ENCODE measurements at places on chromosomes 5 and 9.
A peak's percentile ranks its signal among the peaks of the same experiment; 100 is the strongest.

DNA sequence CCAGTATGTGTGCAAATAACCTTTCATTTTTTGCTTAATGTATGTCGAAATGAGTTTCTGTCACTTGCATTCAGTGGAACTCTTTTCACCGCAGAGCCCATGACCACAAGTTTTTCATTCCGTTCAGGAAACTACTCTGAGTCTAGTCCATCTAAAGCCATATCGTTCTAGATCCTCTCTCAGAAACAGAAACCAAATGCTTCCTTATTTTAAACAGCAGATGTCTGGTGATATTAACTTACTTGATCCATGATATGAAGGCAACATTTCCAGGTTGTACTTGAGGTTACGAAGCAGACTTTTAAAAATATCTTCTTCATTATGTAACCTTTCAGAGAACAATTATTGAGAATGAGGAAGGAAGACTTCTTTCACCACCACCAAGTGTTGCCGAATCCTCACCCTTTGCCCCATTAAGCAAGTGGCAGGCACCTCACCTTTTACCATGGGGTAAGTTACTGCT is 72.4 kb upstream of the GNAQ start:
- DNase-seq: peak; percentile 57

DNA sequence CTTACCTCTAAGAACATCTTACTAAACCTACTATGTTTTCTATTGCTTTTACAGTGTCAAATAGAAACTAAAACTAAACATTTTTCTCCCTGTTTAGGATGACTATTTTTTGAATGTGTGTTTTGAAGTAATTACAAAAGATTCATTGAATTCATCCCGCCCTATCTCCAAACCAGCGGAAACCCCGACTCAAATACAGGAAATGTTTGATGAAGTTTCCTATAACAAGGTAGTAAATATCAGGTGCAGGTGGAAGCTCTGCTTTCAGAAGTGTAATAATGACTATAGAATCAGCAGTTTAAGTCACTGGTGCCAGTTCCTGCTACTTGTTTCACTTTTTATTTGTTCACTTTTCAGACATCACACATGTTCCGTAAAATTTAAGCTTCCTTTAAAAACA is 20.0 kb downstream of the ERAP2 start:
- DNase-seq: peak; percentile 65

DNA sequence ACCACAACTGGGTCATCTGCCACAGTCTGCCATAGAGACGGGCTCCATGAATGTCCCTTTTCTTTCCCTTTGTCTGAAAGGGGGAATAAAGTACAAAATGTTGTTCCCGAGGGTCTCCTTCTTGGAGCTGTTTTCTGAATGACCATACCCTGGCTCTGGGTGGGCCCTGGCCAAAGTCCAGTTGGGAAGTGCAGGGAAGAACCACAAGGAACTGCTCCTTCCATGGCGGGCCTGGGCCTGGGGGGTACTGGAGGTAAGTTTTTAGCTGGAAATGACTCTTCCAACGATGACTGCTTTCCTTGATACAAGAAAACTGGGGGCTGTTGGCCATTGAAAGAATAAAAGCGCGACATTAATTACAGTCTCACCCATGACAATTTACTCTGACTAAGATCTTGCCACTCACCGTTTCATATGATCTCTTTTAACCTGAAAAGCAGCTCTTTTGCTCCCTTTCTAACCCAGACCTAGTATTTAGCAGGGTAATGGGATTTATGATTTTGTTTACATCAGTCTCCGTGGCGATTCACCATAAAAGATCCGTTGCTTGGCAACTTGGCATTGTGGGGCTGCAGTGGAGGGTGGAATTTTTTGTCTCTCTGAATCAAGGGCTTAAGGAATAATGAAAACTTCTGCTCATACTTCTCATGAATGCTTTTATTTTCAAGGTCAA is 89.2 kb upstream of the PTCH1 start:
- no peak for DNase-seq

- DNase-seq: no peak
Measured at GRCh38 chr5:19534751-19535150, 453.2 kb downstream of the CDH18 start.

- no peak for DNase-seq
Measured at GRCh38 chr5:76342474-76342873, 60.6 kb upstream of the IQGAP2 start.

DNA sequence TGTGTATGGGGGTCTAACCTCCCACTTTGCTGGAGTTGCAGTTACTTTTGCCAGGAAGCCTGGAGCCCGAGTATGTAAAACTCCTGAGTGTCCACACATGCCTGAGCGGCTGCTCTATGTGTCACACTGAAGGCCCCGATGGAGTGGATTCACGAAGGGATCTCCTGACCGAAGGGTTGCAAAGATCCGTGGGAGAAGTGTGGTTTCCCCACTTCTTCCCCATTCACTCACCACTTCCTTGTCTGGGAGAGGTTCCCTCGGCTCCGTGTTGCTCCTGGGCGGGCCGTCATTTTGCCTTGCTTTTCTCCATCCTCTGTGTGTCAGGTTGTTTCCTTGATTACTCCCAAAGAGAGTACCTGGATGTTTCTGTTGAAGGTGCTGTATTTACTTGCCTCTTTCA is 16.2 kb upstream of the IL3 start:
- DNase-seq: no peak

DNA sequence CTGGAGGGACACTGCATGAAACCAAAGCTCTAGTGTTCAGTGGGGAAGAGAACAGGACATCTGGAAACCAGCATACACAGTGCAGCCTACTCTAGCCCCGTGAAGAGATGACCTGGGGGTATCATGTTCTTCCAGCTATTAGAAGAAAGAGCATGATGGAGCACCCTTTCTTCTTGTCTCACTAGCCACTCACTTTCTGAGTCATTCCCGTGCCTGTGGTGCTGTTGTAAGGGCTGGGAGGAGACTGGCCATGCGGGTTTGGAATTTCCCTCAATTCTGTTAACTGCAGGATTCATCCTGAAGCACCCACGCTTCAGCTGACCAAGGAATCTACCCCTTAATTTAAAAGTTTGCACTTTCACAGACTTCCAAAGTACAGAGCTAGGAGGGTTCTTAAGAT is 137.0 kb downstream of the COL23A1 start:
- no peak for DNase-seq

Data from activated CD4-positive, alpha-beta T cell treated with anti-CD3 and anti-CD28 coated beads, Interleukin-2, Interleukin-6, amounts not matched to agents 100 ng/mL and 50 ng/mL, durations not matched to agents 16 hours and 8 hours (primary cell).